GM12864 (cell line): ENCODE measurements at places on chromosomes 5 and 9.

DNA sequence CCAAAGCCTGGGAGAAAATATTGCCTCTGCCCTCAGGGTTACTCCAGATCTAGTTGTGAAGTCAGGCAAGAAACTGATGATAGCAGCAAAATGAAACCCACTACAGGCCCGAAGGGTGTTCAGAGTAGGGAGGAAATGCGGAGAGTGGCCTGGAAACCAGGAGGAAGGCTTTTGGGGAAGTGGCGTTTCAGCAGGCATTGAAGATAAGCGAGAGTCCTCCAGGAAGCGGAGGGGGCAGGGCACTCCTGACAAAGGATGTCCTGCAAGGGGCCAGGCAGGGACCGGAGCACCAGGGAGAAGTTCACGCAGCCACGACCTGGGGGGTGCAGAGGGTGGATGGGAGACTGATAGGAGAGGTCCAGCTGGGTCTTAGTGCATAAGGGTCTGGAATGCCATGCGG is 7.8 kb upstream of the FOXI1 start:
- no peak for DNase-seq

DNA sequence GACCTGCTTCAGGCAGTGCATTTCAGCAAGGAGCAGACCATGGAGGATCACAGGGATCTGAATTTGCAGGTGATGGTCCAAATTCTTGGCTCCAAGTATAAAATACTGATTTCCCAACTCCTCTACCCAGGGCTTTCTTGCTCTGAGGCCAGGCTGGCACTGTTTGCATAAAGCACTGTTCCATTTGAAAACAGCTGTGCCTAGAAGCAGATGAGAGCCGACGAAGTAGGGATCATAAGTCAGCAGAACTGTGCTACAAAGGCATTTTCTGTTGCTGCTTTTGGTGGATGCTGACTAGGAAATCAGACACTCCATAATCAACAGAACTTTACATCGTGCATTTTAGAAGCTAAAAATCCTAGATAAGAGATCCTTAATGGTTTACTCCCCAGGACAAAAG is 126.4 kb downstream of the MAT2B start:
- no peak for DNase-seq

- DNase-seq, result no peak
Measured at GRCh38 chr5:67033880-67034651, 162.5 kb downstream of the CD180 start.

- DNase-seq, result no peak
Measured at GRCh38 chr5:116370886-116371285, 203.7 kb downstream of the SEMA6A start.

GRCh38 chr5:31995714-31996113 is 178.4 kb downstream of the GOLPH3 start:
- DNase-seq, result no peak

- no peak for DNase-seq
Measured at GRCh38 chr5:142869886-142870285, 99.7 kb downstream of the ARHGAP26 start.

- no peak for DNase-seq
Measured at GRCh38 chr5:58074222-58074621, 385.7 kb downstream of the PLK2 start.

DNA sequence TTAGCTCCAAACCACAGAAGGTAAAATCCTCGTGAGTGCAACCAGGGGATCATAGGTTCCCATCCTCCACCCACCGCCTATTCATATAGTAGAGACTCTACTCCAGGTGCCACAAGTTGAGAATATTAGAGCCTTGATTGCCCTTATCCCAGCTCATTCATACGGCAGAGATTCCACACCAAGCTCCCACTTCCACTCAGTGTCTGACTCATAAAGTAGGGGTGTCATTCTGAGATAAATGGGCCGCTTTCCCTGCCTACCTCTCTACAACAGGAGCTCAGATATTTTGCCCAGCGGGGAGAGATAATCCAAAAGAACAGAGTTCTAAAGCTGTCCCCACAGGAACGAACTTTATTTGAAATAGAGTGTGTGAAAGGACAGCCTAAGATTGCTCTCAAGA is 9.4 kb downstream of the SLC22A4 start:
- DNase-seq, result no peak

DNA sequence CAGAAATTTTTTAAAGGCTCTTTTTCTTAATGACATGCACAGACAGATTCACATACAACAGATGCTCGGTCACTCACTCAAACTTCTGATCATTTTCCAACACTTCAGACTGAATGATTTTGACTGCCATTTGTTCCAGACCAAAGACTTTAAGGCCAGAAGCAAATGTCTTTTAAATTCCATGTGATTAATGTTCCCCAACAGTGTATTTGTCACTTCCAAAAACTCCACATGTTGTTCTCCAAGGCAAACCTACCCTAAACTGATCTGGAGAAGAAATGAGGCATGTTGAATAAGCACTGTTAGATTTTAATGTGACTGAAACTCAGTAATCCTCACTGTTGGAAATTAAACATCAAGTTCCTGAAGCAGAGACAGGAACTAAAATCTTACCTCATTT is 366.7 kb downstream of the GABRG2 start:
- DNase-seq, result no peak

GRCh38 chr5:66157046-66157445 is 12.9 kb downstream of the SREK1 start:
- DNase-seq, result no peak

DNA sequence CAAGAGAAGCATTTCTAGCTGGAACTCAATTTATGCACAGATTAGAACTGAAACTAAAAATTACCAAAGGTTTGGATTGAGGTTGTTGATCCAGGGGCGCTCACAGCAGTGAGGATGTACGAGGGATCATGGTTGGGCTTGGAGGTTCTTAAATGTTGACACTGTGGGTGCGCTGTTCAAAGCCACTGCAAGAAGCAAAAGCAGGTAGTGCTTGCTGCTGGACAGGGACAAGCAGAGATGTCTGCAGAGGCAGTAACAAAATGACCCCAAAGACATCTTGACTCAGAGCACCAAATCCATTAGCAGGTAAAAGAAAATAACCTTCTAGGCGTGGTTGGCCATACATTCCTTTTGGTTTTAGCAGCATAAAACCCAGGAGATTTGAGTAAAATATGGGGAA is 468.4 kb downstream of the ZSWIM6 start:
- no peak for DNase-seq

DNA sequence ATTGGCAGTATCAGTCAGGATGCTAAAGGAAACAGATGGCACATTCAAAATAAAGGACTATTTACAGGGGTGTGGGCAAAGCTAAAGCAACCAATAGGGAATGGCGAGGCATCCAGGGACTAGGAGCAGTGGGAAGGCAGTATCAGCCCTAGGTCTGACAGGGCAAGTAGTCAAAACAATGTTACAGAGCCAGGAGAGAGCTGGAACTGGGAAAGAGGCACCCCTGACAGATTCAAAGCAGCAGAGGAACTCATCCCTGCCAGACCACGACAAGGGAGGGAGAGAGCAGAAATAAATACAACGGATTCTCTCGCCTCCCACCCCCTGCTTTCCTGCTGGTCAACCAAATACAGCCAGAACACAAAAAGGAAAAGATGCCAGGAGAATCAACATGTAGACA is 371.5 kb downstream of the NR2F1-AS1 start:
- no peak for DNase-seq

DNA sequence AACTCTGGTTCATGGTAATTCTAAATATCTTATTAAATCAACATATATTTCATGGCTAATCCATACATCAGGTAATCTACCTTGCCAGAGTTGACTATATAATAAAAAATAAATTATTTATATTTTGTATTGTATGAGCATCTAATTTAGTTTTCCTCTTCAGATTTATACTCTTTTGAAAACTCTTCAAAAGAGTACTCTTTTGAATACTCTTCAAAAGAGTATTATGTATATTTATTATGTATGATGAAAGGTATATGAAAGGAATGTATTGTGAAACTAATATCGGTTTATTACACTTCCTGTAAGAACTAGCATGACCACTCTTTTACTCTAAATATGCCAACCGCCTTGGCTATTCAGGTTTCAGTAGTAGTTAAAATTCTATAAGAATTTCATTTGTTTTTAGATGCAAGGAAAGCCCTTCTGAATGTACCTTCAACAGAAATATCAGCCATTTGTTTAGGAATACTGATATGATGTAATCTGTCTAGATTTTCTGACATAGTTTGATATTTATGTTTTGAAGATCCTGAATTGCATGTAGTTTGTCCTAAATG is 178.7 kb downstream of the WDR70 start:
- no peak for DNase-seq

GRCh38 chr9:72006501-72006900 is 53.9 kb downstream of the C9orf57 start:
- DNase-seq, result no peak

DNA sequence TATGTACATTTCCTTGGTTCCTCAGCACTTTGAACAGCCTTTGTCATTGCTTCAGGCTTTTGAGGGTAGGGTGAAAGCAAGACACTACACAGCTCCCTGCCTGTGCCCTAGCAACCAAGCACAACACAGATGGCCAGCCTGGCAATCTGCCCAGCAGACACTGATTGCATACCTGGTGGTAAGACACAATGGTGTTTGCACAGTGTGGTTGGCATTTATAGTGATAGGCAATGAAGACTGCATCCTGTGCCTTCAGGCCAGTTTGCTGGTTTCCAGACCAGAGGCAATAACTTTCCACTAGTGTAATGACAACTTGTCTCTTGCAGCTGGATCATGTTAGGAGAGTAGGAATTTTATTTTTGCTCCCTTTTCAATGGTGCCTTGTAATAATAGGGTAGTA is 144.5 kb upstream of the TNC start:
- no peak for DNase-seq

DNA sequence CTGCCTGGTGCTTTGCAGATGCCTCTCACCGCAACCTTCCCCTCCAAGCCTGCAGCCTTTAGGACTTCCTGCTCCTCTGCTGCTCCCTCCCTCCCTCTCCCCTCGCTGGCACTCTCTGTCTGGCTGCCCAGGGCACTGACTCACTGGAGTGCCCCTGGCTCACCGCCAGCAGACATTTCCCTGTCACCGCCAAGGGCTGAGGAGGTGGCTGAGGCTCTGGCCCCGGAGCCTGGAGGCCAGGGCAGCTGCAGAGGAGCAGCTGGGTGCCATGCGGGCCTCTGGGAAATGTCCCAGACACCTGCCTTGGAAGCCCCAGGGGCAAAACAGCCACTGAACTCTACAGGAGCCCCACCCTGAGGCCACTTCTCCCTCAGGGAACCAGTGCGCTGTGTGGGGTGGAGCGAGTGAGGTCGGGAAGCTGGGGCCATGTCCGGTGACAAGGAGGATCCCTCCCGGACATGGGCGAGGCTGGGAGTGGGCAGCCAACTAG is 53.4 kb downstream of the TENT4A start:
- no peak for DNase-seq

DNA sequence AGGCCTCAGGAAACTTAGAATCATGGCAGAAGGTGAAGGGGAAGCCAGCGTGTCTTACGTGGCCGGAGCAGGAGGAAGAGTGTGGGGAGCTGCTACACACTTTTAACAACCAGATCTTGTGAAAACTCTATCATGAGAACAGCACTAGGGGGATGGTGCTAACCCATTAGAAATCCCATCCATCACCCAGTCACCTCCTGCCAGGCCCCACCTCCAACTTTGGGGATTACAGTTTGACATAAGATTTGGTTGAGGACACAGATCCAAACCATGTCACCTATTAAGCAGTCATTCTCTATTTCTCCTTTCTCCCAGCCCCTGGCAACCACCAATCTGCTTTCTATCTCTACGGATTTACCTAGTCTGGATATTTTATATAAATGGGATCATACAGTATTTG is 26.9 kb downstream of the PBX3 start:
- no peak for DNase-seq

DNA sequence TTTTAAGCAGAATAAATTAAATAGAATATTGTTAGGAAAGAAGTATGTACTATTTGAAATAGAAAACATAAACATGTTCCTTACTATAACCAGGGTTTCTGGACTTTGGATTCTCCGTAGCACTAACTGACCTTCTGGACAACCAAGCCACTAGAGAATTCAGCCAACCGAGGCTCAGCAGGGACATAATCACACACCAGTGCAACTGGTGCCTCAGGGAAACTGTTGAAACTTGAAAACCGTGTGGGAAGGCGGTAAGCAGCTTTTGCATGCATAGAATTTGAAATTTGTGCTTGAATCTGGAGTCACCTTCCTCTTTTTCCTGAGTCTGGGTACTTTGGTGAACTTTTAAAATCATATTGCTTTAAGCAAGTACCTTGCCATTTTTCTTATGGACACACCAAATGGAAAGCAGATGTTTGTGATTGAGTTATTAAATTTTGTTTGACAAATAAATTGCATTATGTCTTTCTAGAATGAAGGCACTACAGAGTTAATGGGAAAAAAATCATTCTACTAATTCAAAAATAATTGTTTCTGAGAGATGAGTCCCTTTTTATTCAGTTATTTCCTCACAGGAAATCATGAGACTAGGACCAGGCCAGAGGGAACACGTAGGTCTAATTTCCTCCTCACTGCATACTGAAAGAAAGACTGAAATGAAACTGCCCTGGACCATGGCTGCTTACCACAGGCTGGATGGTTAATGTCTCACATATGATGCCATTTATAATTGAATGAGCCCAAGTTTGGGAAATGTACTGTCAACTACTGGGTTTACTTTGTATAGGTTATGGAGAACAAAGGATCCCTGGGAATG is 20.6 kb upstream of the SCAMP1 start:
- DNase-seq, result no peak

- DNase-seq, result no peak
Measured at GRCh38 chr5:134611515-134611914, 21.1 kb downstream of the SAR1B start.

DNA sequence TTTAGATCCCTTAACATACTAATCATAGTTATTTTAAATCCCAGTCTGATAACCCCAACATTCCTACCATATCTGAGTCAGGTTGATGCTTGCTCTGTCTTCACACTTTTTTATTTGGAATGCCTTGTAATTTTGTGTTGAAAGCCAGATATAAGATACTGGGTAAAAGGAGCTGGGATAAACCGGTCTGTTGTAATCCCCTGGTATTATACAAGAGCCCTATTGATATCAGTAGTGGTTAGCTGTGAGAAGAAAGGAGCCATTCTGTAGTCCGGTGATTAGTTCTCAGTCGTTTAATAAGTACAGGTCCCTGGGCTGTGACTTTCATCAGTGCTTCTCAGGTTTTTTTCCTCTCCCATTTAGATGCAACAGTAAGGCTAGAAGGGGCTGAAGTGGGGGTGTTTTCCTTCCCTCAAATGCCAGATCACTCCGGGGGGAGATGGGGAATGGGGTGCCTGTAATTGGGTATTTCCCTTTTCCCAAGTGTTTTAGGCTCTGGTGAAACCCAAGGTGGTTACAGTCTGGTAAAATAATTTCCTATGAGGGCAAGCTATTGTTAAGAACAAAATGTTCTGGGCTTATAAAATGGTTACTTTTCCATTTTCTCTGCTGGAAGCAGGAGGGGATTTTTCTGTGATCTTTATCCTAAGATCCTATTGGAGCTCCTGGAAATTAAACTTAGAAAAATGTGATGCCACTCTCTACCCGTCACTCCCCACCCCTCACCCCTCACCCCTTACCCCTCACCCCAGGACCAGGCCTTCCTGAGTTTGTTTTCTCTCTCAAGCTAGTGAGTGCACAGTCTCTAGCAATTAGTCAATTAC is 72.7 kb downstream of the KCNN2 start:
- DNase-seq, result no peak

DNA sequence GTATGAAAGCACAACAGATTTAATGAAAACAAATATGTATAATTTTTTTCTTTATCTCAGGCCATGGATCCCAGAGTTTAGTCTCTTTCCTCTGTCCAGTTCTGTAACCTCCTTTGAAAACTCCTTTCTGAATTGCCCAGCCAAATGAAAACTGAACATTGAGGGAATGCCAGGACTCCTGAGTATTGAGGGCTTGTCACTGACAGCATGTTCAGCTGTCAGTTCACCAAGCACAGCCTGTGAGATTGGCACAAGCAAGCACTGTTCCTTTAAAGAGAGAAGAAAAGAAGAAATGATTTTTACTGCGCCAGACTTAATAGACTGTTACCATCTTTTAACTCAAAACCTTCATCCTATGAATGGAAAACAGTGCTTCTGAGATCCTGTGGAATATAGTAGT is 27.3 kb downstream of the TTC1 start:
- DNase-seq, result no peak
